NCI-H748 treated with DMSO at 0.1 percent for 48 hours (cell line): ENCODE measurements at places on chromosomes 4 and X.
A peak's percentile ranks its signal among the peaks of the same experiment; 100 is the strongest.

DNA sequence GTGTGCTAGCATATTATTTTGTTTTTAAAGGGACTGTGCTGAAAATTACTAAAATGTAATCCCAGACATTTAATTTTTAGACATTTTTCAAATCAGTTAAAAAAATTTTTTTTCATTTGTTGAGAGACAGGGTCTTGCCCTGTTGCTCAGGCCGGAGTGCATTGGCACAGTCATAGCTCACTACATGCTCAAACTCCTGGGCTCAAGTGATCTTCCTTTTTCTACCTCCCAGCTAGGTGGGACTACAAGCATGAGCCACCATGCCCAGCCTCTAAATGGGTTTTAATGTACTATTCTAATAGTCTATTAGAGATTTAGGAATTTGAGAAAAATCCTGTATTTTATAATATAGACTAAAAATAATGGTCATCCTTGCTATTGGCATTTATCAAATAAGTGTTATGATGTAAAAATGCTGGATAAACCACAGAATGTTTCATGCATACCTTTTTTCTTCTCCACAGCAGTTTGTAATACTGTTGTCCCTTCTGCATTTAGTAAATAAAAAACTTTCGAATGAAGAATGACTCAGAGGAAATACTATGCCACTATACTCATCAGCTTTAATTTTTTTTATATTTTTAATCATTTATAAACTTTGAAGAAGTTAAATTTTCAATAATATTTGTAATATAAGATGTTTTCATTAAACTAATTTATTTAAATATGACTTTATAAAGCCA, 29.9 kb downstream of the CPEB2 start:
- DNase-seq: no peak

- no peak for DNase-seq
Measured at GRCh38 chrX:30741545-30741944, 88.3 kb downstream of the GK start.

- DNase-seq: no peak
Measured at GRCh38 chrX:114581528-114582263, 2.2 kb upstream of the HTR2C start.

DNA sequence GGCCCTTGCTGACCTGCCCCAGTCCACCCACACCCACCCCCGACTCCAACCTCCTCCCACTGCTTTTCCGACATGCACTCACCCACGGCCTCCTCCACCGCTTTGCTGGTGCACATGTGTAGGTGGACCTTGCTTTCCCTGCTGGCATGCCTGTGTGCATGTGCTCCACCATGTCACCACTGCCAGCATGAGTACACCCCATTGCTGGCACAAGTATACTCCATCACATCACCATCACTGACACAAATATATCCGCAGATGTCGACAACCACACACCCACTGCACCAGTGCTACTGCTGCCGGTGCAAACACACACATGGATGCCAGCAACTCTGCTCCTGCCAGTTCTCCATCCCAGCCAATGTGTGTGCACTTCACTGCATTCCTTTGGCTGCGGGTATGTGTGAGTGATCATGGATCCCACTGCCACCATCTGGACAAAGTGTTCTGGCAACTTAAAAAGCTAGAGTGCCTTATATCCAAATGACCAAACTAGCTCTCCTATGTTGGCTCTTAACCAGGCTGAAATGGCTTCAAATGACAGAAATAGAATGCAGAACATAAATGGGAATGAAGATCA, 1072.3 kb downstream of the RAPGEF2 start:
- DNase-seq: no peak

- DNase-seq: no peak
Measured at GRCh38 chr4:33931026-33931425, 2313.3 kb downstream of the ARAP2 start.

- peak; percentile 83 for DNase-seq
Measured at GRCh38 chrX:7146703-7147412, 654 bp upstream of the STS start.

GRCh38 chr4:130233377-130234047, 1137.6 kb downstream of the C4orf33 start:
- DNase-seq: no peak

DNA sequence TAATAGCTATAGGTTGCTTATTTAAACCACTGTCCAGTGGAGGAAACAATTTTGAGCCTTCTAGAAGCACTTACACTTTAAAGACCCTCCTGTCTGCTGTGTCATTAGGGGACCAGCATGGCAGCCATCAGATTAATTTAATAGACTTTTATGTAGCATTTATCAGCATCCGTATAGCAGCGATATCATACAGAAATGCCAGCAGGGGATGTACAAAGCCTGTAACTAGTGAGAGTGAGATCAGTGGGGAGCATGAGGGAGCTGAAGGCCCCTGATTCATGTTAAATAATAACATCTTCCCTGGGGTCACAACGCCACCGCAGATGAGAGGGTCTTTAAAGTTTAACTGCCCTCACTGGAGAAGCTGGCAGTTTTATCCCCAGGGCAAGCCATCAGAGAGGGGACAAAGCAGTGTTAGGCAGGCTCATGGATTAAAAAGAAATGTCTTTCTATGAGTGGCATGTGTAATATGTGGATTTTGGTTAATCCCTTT, 144.7 kb downstream of the PDGFRA start:
- no peak for DNase-seq

DNA sequence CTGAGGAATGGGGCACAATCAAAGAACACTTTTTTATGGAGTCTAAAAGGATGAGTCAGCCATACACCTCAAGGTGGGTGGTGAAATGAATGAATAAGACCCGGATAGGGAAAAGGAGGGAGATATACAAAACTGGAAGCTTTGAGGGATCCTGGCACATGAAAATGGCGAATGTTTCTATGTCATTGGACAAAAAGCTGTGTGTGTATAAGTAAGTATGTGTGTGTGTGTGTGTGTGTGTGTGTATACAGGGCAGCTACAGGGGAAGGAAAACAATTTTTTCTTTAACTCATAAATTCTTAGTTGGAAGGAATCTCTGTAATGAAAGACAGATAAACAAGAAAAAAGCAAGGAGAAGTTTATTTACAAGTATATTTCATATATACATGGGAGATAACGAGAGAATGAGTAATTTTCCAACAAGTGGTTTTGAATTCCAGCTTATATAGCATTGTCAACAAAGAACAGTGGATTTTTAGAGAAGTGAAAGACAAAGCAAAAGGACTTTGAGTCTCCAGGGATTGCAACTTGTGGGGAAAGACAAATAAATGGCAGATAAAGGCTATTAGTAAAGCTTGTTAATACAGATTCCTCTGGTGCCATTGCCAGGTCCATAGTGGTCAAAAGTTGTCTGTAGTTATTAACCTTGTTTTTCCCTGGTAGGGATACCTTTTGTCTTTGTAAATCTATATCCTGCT, 99.7 kb downstream of the MMRN1 start:
- no peak for DNase-seq

DNA sequence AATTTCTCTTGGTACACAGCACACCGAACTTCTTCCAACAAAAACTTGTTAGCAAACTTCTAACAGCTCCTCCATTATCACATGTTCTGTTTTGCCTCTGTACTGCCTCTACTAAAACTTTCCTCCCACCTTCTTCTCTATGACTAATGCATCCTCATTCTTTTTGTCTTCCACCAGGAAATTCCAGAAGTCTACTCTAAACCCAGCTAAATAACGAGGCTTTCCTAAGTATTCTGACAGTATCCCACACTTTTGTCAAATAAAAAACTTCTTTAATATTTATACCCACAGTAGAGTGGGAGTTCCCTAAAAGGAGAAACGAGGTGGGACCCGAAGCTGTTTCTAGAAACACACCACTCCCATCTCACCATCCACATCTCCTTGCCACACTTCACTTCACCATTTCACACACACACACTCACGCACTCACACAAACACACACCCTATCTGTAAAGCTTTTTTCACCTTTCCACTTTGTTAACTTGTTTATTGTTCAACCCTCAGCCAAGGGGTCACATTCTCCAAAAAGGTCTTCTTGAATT, 280.3 kb downstream of the ARAP2 start:
- DNase-seq: no peak

DNA sequence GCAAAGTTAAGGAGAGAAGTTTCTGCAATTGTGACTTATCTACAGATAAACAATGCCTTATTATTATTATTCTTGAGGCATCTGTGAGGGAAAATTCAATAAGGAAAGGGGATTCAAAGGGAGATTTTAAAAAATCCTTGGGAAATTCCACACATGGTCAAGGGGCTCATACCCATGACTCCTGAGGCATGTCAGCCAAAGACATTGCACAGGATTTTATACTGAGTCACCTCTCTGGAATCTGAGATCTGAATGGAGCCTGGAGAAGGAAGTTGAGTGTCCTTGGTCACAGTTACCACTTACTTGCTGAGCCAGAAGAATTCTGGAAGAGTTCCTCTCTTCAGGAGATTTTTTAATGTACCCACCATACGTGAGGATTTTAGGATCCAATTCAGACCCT, 14.4 kb upstream of the CXCL8 start:
- DNase-seq: no peak

DNA sequence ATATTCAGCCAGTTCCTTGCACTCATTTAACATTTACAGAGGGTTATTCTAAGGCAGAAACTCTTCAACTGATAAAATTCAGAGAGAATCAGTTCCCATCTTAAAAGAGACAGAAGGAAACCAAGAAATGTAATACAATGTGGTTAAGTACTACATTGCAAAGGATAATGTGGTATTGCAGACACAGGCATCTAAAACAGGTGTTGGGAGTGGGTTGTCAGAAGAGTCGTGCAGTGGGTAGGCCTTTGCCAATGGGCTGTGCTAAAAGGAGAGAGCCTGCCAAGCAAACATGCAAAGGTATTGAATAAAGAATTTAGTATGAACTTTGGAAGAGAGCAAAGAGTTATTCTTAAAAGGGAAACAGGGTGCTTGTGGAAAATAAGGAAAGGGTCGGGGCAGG, 1044.4 kb upstream of the DIAPH2 start:
- no peak for DNase-seq

- peak; percentile 16 for DNase-seq
Measured at GRCh38 chrX:153649178-153649914, 2.3 kb downstream of the DUSP9 start.

GRCh38 chr4:6225469-6225868, 25.1 kb upstream of the JAKMIP1 start:
- DNase-seq: no peak

DNA sequence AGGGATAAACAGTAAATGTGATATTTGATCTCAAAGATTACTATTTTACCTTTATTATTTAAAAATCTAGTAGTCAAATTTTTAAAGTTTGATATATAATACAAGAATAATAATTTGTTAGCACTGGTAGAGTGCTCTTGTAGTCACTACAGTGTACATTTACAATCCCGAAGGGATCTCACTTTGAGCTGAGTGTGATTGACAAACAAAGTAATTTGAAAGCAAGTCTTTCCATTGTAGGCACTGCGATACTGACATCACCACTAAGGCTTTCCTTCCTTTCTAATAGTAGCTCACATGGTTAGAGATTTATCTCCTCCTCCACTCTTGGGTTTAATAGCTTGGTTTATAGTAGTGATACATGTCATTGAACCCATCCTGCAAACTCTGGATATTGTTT, 280.6 kb downstream of the PARM1 start:
- no peak for DNase-seq

- DNase-seq: no peak
Measured at GRCh38 chr4:78561677-78562076, 10.1 kb downstream of the ANXA3 start.

DNA sequence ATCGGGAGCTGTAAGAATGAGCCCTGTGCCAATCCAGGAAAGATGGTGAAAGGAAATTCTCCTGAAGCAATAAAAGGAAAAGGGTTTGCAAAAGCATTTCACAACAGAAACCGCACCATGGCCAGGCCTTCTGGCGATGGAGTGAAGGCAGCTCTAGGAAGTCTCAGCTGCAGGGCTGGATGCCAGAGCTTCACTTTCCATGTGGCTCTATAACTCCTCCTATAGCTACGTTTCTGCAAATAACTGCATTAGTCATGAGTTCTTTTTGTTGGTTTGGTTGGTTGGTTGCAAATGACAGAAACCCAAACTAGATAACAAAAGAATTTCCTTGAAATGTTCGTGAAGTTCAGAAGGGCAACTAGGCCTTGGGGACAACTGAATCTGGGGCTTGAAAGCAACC, 84.6 kb downstream of the RELL1 start:
- no peak for DNase-seq

GRCh38 chr4:8540072-8540471, 40.1 kb upstream of the GPR78 start:
- no peak for DNase-seq

GRCh38 chrX:132463411-132463810, 25.4 kb downstream of the MBNL3 start:
- DNase-seq: no peak

- DNase-seq: no peak
Measured at GRCh38 chr4:3341760-3342159, 48.9 kb downstream of the RGS12 start.

GRCh38 chr4:3200423-3201090, 48.4 kb upstream of the MSANTD1 start:
- DNase-seq: no peak
